GM04503 (cell line): ENCODE measurements at places on chromosomes 7 and 10.

- no peak for DNase-seq
These were observed 40.3 kb downstream of the RGS10 start for GRCh38 chr10:119502209-119502608.

- DNase-seq: no peak
These were observed 57.1 kb upstream of the NPTX2 start for GRCh38 chr7:98559958-98560357.

- DNase-seq: no peak
These were observed 13.1 kb downstream of the STX1A start for GRCh38 chr7:73706126-73707044.

- DNase-seq: peak; percentile 17
These were observed 615.1 kb downstream of the SUGCT start for GRCh38 chr7:40749877-40750276.

DNA sequence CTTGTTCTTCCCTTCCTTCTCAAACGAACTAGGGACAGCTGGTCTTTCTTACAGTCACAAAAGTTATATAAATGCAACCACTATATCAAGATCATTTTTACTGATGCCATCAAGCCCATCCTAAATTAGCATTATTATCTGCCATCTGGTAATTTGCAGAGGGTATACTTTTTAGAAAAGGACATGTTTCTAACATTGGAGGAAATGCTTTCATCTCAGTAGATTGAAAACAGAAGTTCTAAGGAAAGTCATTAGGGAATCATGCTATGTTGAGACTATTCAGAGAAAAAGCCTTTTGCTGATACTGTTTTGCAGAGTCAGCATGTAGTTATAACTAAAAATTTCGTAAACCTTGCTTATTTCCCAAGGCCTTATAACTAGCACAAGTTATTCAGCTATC is 146.7 kb downstream of the WNT2 start:
- DNase-seq: no peak

- no peak for DNase-seq
These were observed 1085.9 kb downstream of the GATA3 start for GRCh38 chr10:9140373-9140772.

DNA sequence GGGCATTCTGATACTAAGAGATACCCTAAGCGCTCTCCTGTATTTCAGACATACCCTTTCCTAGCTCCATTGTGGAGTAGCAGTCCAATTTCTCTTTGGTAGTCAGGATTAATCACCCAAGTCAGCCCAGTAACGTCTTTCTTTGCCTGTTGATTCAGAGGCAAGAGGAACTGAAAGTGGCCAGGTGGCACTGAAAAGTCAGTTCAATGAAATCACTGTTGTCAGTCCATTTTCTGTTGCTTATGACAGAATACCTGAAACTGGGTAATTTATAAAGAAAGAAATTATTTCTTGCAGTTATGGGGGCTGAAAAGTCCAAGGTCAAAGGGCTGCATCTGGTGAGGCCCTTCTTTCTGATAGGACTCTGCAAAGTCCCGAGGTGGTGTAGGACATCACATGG is 40.2 kb downstream of the ANKRD61 start:
- no peak for DNase-seq

DNA sequence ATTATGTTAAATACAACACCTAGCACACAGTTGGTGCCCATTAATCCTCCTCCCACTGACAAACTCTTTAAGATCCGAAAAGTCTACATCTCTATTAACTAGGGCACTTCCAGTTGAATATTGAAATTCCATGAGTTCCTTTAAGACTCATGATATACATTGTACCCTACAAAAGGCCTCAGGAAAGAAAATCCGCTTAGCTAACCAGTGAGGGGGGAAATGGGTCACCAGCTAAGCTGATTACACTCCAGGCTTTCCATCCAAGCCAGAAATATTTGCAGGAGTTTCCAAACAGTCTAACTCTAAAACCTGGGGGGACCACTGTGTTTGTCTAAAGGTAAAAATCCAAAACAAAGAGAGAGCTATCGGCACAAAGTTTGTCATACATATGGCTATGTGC is 1.3 kb upstream of the LRIT2 start:
- no peak for DNase-seq

DNA sequence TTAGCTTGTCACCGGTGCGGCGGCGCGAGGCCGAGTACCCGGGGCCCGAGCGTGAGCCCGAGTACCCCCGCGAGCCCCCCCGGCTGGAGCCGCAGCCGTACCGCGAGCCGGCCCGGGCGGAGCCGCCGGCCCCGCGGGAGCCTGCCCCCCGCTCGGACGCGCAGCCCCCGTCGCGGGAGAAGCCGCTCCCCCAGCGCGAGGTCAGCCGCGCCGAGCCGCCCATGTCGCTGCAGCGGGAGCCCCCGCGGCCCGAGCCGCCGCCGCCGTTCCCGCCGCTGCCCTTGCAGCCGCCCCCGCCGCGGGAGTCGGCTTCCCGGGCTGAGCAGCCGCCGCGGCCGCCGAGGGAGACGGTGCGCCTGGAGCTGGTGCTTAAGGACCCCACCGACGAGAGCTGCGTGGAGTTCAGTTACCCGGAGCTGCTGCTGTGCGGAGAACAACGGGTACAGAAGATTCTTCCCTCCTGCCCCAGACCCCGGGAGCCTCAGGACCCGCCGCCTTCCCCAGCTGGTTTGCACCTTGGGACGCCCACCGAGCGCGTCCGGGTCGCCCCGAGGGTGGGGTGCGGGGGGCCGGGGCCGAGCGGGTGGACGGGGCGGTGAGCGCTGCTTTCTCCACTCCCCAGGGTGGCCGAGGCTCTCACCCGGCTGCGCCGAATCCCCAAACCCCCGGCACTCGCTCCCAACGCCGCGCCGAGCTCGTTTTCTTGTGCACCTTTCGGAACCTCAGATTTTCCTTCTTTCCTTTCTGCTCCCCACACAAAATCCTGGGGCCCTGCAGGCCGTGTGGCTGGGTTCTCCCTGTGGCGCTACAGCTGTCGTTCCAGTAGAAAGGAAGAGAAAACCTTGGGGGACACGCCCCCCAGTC is 708 bp downstream of the UBN2 start:
- DNase-seq: no peak

DNA sequence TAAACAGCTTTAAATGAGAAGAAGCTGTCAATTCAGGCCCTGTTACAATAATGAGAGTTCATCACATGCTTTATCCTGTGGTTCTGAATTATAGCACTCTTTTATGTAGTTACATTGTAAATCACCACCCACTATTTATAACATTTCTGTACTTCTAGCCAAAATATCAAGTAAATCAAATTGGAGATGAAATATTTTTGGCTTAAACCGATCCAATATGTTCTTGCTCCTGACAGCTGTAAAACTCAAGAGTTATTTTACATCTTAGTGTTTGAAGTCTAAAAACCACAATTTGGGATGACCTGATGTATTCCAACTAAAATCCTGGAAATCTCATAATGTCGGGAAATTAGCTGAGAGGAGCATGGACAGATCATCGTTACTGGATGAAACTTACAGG is 371.2 kb upstream of the LRRN3 start:
- DNase-seq: no peak

DNA sequence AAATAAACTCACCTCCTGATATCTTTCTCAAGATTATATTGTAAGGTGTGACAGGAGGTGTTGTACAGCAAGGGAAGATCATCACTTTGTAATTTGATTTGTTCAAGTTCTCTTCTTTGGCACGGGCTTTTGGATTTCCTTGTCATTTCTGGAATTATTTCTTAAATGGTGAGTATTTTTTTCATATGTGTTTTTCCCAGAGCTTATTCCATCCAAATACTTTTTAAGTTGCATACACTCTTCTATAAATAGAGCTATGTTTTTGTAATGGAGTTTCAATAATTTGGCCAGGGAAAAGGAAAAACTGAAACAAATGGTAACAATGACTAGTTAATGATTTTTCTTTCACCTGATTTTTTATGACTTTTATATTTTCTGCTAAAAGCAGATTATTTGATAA is 92.5 kb downstream of the CFAP58 start:
- DNase-seq: no peak

DNA sequence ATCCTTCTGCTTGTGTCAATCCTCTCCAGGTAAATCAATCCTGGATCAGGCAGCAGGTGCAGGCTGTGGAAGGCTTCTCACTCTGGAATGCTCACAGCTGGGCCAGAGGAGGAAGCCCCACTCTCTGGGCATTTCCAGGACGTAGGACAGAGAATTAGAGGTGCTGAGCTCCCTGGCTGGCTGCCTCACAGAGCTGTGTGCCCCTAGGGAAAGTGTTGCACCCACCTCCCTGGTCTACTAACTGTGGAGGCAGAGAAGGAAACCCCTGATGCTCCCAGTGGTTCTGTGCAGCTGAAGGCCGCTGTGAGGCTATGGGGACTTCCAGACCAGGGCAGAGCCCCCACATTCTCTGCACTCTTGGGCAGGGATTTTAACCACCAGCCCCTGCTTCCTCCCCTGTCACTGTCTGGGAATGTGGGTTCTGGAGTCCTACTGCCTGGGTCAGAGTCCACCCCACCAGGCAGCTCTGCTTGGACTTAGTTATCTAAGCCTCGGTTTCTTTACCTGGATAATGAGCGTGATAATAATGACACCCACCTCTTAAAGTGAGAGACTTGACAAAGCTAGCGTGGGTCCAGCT is 73.5 kb upstream of the EEPD1 start:
- no peak for DNase-seq

- DNase-seq: peak; percentile 29
These were observed 26.2 kb upstream of the FRMD4A start for GRCh38 chr10:14356921-14357320.

GRCh38 chr10:86225103-86225782 is 141.4 kb downstream of the GRID1 start:
- peak; percentile 14 for DNase-seq

GRCh38 chr10:1365540-1366321 is 309.5 kb downstream of the WDR37 start:
- no peak for DNase-seq

- peak; percentile 96 for DNase-seq
These were observed 131.9 kb downstream of the KCNMA1 start for GRCh38 chr10:77505431-77506334.

GRCh38 chr7:142461437-142461836 is 203.6 kb upstream of the PRSS58 start:
- peak; percentile 85 for DNase-seq

DNA sequence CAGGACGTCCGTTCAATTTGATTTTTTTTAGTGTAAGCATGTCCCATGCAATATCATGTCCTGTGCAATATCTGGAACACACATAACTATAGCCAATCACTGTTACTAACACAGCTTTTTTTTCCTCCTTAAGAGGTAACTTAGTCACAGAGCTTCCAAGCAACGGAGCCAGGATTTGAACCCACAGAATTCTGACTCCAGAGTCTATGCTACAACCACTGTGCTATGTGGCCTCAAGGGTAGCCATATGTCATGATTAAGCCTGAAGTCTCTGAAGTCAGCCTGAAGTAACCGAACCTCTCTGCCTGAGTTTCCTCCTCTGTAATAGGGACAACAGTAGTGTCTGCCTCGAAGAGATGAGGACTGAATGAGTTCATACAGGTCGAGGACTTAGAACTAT is 42.2 kb upstream of the TCF7L2 start:
- DNase-seq: no peak

- DNase-seq: no peak
These were observed 3.3 kb upstream of the ZC3HAV1 start for GRCh38 chr7:139112741-139113250.

GRCh38 chr10:3926675-3927525 is 141.9 kb upstream of the KLF6 start:
- DNase-seq: no peak

DNA sequence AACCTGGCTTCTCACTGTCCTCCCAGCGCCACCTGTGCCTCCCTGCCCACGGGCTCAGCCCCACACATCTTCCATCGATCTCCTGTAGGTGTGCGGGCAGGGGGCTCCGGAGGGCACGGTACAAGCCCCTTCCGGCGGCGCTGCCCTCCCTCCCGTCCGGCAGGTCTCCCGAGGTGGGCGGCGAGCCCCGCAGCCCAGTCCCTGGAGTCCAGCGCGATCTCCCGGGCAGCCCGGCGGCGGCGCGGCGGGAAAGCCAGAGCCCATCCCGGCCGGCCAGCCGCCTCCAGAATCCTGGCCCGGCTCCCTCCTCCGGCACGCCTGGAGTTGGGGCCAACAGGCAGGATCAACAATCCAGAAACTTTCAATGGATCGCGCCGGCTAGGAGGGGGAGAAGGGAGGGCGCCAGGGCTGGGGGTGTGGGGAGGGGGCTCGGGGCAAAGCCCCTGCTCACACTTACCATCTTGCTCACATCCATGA is 100.1 kb downstream of the HIP1 start:
- no peak for DNase-seq

GRCh38 chr7:114925434-114925833 is 3.5 kb downstream of the MDFIC start:
- DNase-seq: peak; percentile 53

- peak; percentile 69 for DNase-seq
These were observed 278.6 kb downstream of the ARHGAP12 start for GRCh38 chr10:31650010-31650409.
